NCI-H1930 (cell line): ENCODE measurements at places on chromosomes 3 and 15.

- DNase-seq: no peak
Observed at GRCh38 chr15:79410237-79410636, 21.9 kb upstream of the MINAR1 start.

GRCh38 chr3:133162670-133163305 is 124.6 kb downstream of the TMEM108 start:
- no peak for DNase-seq

DNA sequence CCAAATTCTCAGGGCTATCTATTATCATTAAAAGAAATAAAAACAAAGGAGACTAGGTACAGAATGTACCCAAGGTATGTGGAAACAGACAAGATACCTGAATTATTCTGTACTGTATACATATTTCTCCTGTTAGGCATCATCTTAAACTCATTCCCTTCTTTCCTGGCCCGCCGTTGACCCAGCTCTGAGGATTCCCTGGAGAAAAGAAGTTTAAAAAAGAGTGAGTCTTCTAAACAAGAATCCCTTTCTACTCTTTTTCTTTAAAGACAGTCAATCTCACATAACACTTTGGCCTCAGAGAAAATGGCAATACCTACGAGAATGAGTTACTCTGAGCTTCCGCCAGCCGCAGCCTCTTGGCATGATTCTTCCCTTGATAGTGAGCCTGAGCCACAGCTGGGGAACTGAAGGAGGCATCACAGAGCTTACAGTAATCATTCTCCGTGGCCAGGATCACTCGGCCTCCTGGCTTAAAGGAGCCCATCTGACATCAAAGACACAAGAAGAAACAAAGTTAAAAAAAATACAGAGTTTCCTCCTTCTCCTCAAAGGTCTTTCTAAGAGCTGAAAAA is 44.2 kb downstream of the ZMAT3 start:
- DNase-seq: no peak

- DNase-seq: no peak
Observed at GRCh38 chr15:78103406-78104118, 11.2 kb downstream of the SH2D7 start.

- no peak for DNase-seq
Observed at GRCh38 chr3:127632035-127632820, 3.2 kb downstream of the PODXL2 start.

- DNase-seq: no peak
Observed at GRCh38 chr15:80667936-80668335, 27.2 kb upstream of the ABHD17C start.

DNA sequence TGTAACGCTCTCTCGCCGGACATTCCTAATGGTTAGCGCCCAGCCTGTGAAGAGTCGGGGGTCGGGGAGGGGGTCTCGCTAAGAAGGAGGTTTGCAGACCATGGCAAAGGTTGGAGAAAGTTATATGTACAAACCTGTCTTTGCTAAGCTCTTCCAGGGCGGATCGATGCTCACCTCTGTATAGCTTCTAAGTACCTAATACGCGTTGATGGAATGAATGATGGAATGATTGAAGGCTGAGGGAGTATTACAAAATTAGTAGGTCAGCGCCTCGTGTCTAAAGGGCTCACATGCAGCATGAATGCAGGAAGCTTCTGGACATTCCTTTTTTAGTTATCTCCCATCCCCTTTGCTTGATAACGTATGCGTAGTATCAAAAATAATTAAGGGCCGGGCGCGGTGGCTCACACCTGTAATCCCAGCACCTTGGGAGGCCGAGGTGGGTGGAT is 305 bp upstream of the KPNA1 start:
- no peak for DNase-seq

GRCh38 chr3:10667269-10667668 is 148.8 kb upstream of the SLC6A11 start:
- DNase-seq: no peak

DNA sequence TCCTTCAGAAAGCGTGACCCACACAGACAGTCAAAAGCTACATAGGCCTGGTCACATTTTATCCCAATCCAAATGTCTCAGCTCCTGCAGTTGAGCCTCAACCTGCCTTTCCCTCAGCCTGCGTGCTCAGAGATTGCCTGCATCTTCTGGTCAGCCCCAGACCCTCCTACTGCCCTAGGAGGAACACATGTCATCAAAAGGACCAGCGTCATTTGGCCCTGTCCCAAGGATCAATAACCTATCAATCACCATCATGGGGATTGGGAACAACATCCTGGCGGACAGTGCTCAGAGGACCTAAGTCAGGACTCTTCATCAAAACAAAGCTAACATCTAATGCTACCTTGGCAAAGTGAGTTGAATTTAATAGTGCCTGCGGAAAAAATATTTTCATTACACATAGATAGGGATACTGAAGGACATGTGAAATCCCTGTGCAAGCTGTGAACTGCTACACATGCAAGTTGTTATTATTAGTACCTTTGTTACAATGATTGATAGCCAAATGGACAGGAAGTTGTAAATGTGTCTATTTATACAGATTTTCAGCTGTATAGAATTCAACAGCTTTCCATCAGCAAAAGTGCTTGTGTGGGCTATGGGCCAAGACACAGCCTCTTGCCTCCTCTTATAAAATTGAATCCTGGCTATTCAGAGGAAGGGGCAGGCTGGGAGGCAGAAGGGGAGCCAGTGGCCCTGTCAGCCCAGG is 47.7 kb downstream of the UMPS start:
- DNase-seq: no peak

- DNase-seq: no peak
Observed at GRCh38 chr3:197907196-197907595, 42.8 kb upstream of the RPL35A start.

GRCh38 chr3:9480265-9480664 is 73.4 kb downstream of the LHFPL4 start:
- no peak for DNase-seq

DNA sequence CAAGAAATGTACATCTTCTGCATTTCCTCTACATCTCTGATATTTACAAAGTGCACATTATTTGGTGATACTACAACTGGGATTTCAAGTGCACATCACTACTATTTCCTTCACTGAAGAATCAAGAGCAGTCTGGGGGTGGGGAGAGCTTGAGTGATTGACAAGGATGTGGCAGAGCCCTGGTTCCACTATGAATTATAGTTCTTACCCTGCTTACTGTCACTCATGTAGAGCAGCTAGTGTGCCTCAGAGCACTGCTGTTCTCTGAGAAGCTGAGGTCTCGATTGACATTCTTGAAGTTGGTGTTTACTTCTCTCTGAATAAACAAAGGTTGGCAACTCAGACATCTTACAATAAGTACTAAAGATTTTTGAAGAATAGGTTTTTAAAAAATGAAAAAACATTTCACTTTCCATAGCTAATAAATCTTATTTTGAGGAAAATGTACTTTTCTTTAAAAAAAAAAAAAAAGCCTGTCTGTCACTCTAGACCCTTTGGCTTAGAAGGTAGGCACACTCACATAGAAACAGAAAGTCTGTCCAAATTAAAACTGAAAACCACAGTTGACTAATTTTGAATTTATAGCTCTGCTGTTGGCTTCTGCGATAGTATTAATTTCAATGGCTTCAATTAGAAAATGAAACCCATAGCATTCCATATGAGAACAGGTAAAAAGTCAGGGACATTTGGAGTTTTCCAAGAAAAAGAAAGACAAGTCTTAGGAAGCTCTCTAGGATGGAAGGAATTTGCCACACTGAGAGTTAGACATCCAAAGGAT is 5.6 kb downstream of the GREM1 start:
- no peak for DNase-seq

DNA sequence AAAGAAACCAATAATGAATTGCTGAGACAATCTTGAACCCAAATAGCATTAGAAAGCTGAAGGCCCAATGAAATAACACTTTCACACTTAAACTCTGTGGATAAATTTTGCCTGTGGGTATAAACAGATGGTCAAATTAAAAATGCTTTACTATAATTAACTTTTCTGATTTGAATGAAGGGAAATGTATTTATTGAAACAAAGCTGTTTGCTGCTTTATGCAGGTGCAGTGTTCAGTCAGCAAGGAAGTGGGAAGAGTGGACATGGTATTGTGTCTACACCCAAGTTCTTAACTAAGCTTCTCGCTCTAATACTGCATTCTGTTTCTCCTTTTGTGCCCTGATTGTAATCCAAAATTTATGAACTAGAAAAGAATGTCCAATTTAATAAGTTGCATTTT is 31.8 kb downstream of the NME9 start:
- DNase-seq: no peak

- no peak for DNase-seq
Observed at GRCh38 chr3:118480101-118480860, 554.4 kb downstream of the IGSF11 start.

DNA sequence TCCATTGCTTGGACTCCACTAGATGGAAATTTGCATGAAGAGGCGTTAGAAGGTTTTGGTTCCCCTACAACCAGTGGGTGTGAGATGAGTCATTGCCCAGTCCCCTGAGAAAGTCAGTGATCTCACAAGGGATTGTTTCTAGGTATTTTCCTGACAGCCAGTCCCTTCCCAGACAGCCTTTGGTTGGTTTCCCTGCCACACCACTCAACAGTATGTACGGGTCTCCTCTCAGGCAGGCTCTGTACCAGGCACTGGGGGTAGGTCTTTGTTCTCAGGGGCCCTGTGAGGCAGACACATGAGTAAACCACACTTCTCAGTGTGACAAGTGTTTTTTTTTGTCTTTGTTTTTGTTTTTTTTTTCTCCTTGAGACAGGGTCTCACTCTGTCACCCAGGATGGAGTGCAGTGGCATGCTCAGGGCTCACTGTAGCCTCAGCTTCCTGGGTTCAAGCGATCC is 4.0 kb downstream of the LAMP3 start:
- DNase-seq: no peak

GRCh38 chr3:128166971-128167453 is 13.7 kb downstream of the EEFSEC start:
- no peak for DNase-seq

- DNase-seq: no peak
Observed at GRCh38 chr15:68700455-68701123, 120.1 kb downstream of the ANP32A start.

- no peak for DNase-seq
Observed at GRCh38 chr3:52852419-52852818, 17.6 kb upstream of the MUSTN1 start.

DNA sequence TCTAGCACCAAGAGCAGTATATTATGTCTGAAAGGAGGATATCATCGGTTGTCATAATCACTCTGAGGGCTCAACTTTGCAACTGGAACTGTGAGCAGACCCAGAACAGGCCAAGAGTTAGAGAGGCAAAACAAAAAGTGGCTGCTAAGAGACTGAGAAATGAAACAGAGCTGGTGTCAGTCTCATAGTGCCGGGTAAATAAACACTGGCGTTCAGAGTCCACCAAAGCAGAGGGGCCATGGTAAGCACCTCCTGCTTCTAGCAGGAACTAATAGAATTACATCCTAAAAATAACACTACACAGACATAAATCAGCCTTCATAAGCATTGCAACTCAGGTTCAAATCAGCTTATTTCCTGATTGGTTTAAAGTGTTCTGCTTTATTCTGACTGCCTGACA is 10.3 kb upstream of the IL12A start:
- no peak for DNase-seq

DNA sequence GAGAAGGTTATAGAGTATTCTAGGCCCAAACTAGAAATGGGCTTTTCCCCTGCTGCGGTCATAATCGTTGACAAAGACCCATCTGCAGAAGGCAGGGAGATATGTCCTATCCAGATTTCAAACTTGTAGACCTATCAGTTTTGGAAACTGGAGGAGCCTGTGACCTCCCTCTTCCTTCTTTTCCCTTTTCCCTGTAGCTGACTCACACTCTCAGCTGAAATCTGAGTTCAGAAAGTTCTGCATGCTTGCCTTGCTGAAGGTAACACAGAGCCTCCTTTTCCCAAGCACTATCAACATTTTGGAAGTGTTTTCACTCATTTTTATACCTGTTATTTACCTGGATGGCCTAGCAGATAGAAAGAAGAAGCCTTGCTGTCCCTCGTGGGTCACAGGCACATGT is 59.1 kb upstream of the PSMD6 start:
- no peak for DNase-seq

- DNase-seq: no peak
Observed at GRCh38 chr3:35677797-35678196, 38.5 kb downstream of the ARPP21 start.

DNA sequence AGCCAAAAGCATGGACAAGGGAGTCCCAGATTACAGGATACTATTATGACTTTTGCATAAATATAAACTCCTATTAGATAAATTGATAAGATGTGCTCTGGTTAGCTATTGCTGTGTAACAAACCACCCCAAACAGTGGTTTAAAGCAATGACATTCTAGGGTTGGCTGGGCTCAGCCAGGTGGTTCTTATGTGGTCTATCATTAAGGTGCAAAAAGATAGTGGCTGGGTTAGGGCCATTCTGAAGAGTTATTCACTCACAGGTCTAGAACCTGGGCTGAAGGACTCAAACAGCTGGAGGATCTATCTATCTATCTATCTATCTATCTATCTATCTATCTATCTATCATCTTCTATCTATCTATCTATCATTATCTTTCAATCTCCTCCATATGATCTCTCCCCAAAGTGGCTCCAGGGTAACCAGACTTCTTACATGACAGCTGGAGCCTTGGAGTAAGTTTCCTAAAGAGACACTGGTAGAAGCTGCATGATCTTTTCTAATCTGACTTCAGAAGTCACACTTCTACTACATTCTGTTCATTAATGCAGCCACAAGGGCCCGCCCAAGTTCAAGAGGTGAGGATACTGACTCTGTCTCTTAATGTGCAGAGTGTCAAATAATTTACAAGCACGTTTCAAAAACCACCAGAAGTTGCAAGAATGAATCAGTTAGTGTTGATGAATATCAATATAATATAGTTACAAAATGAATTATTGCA is 74.9 kb upstream of the XCR1 start:
- DNase-seq: no peak

- DNase-seq: no peak
Observed at GRCh38 chr15:92878593-92879053, 21.5 kb upstream of the CHD2 start.

DNA sequence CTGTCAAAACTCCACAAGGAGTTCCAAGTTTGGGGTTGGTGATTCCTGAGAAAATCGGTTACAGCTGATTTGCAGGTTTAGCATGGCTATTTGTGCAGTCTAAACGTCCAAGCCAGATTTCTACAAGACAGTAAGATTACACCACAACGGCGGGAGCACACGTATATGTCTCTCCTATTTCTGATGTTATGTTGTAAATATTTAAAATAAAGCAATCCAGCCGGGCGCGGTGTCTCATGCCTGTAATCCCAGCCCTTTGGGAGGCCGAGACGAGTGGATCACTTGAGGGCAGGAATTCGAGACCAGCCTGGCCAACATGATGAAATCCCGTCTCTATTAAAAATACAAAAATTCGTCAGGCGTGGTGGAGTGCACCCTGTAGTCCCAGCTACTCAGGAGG is 106.8 kb upstream of the IGF1R start:
- no peak for DNase-seq

DNA sequence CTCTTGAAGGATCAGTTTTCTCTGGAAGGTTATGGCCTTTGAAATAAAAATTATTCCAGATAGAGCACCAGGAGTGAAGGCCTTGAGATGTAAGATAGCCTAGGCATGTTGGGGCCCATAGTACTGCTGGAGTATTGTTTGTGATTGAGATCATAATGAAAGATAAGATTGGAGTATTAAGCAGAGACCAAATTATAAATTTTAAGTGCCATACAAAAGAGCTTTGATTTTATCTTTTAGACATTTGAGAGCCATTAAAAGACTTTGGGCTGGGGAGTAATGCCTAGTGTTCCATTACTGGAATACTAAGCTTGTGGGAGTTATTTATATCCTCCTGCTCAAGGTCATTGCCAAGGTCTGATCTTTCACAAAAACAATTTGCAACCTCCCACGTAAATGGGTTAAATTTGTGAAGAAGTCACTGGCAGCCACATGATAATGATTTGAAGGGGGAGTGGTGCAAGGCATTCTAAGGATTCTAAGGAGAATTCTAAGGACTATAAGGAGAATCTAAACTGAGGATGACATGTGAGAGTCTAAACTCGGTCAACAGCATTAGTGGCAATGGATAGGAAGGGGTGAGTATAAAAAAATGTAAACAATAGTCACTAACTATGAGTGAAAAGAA is 12.8 kb downstream of the ELL3 start:
- no peak for DNase-seq
